Femur (tissue), 1 donor: ENCODE measurements at places on chromosomes 5 and 9.
A peak's percentile ranks its signal among the peaks of the same experiment; 100 is the strongest.

DNA sequence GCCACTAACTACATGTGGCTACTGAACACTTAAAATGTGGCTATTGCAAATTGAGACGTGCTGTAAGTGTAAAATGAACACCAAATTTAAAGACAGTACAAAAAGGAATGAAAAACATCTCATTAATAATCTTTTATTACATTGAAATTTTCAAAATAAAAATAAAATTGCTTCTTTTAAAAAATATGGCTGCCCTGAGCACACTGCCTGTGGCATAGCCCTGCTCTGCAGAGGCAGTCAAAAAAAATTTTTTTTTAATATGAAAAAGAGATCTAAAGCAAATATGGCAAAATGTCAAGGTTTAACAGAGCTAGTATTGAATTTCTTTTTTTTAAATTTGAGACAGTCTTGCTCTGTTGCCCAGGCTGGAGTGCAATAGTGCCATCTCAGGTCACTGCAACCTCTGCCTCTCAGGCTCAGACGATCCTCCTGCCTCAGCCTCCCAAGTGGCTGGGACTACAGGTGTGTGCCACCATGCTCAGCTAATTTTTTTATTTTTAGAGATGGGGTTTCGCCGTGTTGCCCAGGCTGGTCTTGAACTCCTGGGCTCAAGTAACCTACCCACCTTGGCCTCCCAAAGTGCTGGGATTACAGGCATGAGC, 25.6 kb downstream of the CARNMT1 start:
- DNase-seq = no peak

DNA sequence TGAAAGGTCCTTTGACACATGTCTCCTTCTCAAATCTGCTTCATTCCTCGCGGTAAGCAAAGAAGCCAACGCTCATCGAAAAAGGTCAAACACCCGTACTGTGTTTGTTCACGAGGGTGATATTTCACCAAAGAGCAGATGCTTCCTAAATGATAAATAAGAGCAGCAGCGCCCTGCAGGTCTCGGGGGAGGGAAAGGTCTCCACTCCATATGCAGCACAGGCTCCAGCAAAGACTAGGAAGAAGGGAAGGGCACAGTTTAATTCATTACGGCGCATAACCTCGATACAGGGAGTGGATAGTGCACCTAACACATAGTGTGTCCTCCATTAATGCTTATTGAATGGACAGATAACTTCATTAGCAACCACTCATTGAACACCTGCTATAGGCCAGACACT, 593.3 kb downstream of the CDK5RAP2 start:
- DNase-seq = no peak

DNA sequence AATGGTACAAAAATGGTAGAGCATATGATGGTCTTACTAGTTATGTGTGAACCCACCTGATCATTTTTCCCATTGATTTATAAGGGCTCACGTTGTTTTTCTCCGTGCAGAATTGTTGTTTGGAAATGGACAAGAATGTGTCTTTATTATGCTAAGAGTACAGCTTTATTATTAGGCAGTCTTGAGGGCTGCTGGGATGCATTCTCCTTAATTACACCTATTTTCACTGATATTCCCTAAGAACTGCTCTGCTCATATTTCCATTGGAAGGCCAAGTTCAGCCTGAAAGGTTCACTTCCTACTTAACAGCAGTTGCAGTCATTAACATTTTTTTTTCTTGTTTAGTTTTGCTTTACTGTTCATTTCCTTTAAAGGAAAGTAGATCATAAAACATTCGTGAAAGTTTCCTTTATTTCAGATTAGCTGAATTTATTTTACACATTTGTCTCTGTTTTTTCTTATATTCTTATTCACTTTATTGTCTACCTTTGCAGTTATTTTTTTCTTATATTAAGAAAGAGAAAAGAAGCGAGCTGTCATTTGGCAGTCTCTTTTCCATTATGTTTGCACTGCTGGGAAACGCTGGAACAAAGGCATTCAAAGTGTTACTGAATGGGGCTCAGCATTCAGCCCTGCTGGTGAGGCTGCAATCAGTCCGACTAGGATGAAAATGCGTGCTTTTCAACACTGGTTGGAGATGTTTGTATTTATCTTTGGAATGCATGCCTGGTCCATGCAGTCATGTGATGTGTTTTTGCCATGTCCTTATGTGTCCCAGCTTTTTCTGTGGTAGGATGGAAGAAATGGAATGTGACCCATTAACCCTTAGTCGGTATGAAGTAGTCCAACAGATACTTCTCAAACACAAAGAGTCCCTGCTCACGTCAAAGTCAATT, 602.7 kb upstream of the ZNF608 start:
- no peak for DNase-seq

DNA sequence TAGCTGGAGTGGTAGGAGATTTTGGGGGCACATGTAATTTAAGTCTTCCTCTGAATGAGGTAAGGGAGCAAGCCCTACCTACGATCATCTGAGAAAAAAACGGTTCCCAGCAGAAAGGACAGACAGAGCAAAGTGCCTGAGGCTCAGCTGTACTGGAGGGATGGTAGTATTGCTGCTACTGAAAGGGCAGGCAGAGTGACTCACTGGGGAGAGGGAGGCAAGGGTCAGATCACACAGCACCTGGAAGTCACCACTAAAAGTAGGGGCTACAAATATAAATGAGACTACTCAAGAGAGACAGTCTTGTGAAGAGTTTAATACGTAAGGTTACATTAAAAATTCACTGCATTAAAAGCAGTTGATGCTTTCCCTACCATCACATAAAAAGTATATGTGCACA, 75.9 kb downstream of the NFIB start:
- no peak for DNase-seq

DNA sequence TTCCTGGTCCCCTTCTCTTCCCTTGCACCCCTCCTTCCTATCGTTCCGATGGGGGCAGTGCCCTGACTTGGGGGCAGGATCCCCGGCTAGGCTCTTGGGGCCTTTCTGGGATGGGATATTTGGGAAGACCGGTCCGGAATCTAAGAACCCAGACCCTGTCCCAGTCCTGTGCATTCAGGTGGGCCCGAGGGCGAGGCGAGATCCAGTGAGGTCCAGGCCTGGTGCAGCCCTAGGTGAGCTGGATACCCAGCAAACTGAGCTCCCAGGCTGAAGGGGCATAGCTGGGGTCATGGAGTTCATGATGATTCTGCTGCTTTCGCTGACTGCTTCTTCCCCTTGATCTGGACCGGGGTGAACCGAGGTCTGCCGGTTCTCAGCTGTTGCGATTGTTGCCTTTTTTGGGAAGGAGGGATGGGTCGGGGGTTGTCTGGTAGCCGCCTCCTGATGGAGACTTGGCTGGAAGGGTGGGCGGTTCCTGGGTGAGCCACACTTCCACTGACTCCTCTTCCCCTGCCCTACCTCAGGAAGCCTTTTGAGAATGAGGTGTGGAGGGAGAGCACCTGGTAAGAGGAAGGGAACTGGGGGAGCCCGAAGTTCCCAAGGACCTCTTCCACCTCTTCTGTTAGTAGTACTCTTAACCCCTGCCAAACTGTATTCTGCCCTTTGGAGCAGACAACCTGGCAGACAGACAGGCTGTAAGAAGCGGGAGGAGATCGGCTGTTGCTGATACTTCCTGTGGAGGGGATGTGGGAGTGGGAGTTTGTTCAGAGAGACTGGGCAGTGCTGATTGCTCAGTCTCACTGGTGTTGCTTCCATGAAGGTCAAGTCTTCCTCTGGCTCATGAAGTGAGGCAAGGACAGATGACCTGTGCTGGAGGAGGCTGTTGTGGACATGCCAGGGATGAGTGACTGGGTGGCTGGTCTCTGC, 1.0 kb downstream of the LRRC8A start:
- DNase-seq = no peak

DNA sequence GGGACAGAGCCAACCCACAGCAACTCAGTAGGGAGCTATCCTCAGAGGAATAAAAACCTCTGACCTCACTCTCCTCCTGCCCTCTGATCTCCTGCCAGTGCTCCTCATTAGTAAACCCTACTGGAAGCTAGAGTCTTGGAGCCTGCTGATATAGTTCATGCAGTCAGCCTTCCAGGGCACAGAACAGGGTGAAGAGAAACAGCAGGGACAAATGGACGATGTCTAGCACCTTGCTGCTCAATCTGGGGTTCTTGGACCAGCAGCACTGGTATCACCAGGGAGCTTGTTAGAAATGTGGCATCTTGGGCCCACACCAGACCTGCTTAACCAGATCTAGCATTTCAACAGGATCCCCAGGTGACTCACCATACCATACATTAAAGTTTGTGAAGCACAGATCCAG, 5.5 kb upstream of the GALNT12 start:
- DNase-seq = no peak

- DNase-seq = no peak
Measured at GRCh38 chr5:25262221-25262620, 617.4 kb upstream of the CDH10 start.

GRCh38 chr9:116717150-116717549, 30.0 kb downstream of the TRIM32 start:
- DNase-seq = peak; percentile 60

- no peak for DNase-seq
Measured at GRCh38 chr5:133531178-133531577, 81.2 kb downstream of the FSTL4 start.

- no peak for DNase-seq
Measured at GRCh38 chr5:149759986-149760853, 30.1 kb downstream of the PPARGC1B start.

- DNase-seq = peak; percentile 27
Measured at GRCh38 chr9:80028501-80028900, 456.7 kb downstream of the TLE4 start.

DNA sequence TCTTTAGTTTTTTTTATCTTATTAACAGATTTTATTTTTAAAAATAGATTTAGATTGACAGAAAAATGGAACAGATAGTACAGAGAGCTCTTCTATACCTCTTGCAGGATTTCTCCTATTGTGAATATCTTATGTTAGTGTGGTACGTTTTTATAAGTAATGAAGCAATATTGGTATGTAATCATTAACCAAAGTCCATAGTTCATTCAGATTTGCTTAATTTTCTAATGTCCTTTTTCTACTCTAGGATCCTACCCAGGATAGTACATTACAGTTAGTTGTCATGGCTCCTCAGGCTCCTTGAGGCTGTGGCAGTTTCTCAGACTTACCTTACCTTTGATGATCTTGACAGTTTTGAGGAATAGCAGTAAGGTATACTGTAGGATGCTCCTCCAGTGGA, 30.4 kb downstream of the PPP2R2B start:
- no peak for DNase-seq

DNA sequence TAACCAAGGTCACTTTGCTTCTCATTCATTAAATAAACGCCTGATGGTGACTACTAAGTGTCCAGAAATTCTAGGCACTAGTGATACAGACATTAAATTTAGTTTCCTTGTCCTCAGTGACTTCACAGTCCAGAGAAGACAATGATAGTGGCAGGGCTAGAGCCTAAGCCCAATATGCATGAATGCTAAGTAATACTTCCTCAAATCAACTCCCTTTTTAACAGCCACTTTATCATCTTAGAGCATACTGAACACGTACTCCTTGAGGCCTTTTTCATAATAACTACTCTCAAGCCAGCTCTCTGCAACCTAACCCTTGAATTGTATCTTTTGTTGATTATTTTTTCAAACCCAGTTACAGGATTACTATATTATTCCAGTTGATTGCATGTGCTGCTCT, 74.1 kb downstream of the STX17 start:
- no peak for DNase-seq

DNA sequence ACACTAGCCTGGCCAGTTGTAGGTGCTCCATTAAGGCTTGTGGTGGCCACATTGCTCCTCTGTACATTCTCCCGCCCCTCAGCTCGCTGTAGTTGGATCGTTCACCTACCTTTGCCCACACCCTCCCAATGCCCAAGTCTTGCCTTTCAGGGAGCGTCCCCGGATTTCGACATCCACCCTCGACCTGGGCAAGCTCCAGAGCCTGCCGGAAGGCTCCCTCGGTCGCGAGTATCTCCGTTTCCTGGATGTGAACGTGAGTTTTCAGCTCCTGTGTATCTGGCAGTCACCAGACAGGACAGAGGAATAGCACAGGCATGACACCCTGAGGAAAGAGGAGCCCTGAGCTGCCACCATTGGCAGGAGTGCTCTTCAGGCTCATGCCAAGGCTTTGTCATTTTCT, 3.0 kb downstream of the COQ4 start:
- DNase-seq = no peak

GRCh38 chr5:11904265-11904906, at the start of gene CTNND2:
CTNND2 (minus strand) TSS chr5:11904446; CDS start chr5:11903853, 593 bp downstream.
- DNase-seq = peak; percentile 63

GRCh38 chr9:92147852-92148180, 32.6 kb upstream of the SPTLC1 start:
- DNase-seq = no peak

DNA sequence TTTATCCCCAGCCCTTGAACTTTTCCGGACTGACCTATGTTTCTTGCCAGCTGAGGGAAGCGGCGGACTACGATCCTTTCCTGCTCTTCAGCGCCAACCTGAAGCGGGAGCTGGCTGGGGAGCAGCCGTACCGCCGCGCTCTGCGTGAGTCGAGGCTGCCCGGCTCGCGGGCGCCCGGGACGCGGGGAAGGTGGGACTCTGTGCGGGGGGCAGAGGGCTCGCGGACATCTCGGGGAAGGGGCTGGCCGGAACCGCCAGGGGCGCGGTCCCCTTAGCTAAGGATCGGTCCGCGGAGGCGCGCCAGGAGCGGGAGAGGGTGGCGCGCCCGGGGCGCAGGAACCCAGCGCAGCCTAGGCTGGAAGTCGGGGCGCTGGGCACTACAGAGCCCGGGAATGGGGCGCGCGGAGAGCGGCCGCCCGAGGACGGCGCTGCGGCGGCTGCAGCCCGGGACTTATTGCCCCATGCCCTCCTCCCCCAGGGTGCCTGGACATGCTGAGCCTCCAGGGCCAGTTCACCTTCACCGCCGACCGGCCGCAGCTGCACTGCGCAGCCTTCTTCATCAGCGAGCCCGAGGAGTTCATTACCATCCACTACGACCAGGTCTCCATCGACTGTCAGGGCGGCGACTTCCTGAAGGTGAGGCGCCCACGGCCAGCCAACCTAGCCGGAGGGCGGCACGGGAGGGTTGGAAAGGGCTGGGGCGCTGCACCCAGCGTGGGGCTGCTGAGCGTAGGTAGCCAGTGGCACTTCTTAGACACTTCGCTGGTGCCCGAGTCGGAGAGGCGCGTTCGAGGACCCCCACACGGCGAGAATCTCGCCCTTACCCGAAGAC, 922 bp downstream of the CRHBP start:
- no peak for DNase-seq

DNA sequence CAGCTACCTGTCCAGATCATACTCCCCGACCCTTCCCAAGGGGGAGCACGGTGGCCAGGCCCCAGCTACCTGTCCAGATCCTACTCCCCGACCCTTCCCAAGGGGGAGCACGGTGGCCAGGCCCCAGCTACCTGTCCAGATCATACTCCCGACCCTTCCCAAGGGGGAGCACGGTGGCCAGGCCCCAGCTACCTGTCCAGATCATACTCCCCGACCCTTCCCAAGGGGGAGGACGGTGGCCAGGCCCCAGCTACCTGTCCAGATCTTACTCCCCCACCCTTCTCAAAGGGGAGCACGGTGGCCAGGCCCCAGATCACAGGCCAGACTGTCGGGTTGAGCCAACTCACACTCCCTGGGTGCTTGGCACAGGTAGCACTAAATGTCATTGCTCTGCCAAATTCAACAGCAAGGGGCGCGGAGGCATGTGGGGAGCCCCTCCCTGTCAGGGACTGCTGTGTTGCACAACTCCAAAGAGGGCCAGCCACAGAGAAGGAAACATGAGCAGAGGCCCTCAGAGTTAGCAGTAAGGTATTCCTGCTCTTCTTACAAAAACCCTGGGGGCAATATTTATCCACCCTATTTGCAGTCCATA, 136.9 kb downstream of the OLFM1 start:
- no peak for DNase-seq

- no peak for DNase-seq
Measured at GRCh38 chr5:178407646-178408045, 175.0 kb upstream of the PHYKPL start.

GRCh38 chr5:151868451-151868850, 56.2 kb downstream of the GLRA1 start:
- DNase-seq = no peak

GRCh38 chr5:19615661-19616060, 372.3 kb downstream of the CDH18 start:
- no peak for DNase-seq
